Uterus (tissue), 4 donors: ENCODE measurements at places on chromosomes 12 and 14.
A peak's percentile ranks its signal among the peaks of the same experiment; 100 is the strongest.

DNA sequence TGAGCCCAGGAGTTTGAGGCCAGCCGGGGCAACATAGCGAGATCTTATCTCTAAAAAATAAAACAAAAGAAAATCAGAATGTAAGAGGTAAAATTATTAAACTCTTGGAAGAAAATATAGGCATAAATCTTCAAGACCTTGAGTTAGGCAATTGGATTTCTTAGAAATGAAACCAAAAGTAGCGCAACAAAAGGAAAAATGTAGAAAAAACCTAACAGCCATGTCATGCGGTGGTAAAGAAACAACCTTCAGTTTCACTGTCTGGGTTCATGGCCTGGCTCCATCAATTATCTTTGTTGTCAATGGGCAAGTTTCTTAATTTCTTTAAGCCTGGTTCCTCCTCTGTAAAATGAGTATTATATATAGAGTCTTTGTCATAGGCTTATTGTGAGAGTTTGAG lies 5.6 kb upstream of the GCH1 start:
- no peak for DNase-seq

- DNase-seq = peak; percentile 80
These were observed at the start of gene TMEM120B for GRCh38 chr12:121712461-121713256. TSS of gene TMEM120B (plus strand) at chr12:121712752. CDS start at chr12:121712896, 144 bp downstream.

DNA sequence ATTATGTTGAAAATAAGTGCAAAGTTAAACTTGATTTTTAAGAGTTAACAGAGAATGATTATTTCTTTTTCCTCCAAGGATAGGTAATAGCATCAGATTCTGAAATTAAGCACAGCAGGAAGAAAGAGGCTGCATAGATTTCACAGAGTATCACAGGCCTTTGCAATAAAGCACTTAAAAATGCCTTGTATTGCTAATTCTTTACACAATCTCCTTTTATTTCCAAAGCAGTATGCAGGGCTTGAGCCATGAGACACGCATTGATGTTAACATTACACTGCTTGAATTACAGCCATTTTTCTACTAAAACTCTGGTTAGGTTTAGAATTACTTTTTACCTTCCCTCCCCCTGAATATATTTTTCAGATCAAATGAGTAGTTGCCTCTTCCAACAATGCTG lies 398.3 kb downstream of the BCAT1 start:
- DNase-seq = no peak

DNA sequence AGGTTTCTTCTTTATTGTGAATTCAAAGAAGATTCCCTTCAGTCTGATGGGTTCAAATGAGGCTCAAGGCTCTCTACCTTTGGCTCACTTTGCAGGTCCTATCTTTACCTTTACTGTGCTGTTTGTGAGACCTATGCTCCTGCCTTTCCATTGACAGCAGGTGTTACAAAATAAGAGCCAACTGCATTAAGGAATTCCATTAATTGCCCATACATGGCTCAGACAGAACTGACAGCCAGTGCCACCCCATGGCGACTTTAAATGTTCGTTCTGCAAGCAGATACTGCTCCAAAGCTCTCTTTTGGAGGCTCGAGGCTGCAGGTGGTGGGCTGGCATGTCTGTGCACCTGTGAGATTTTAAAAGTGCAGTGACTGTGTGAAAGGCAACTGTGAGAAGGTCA lies 44.7 kb downstream of the RBM19 start:
- no peak for DNase-seq

- DNase-seq = no peak
These were observed 361.2 kb downstream of the SLC6A15 start for GRCh38 chr12:84551373-84551772.

DNA sequence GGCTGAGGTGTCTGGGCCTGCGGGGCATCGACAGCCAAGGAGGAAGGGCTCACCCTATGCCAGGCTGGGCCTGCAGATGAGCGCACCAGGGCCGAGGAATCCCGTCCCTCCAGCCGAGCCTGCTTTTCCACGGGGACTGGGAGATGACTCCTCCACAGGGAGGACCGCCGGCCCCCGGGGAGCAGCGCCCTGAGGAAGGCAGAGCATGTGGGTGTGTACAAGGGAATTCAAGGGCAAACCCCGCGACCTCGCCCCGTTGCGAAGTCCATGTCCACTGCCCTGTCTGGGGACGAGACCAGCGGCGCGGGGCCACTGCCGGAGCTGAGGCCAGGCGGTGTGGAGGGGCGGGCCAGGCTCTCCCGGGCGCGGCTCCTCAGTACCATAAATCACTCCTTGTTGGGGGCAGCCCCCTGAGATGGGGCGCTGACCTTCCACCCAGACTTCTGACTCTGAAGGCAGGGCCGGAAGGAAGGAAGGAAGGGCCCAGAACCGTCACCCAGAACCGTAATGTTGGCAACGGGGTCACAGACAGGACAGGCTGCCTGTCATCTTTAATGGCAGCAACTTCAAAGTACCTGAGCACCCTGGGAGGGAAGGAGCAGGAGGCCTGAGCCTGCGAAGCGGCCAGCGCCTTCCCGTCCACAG lies 52.5 kb downstream of the RNF34 start:
- peak; percentile 38 for DNase-seq

DNA sequence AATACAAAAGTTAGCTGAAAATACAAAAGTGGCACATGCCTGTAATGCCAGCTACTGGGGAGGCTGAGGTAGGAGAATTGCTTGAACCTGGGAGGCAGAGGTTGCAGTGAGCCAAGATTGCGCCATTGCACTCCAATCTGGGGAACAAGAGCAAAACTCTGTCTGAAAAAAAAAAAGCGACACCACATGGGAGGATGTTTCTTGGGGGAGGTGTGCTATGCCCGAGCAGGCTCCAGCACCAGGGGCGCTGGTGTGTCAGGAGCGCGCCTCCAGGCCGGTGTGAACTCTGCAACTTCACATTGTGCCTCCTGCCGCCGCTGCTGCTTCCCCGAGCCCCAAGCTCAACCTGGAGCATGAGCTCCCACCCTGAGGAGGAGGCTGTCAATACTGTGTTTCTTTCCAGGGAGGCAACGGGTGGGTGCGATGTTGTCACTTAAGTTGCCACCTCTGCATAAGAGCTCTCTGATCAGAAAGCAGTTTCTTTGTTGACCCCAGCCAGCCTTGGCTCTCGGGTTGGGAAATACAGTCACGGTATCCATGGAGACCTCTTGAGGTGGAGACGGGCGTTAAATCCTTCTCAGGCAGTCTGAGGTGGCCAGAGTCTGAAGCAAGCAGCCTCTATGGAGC lies 18.9 kb downstream of the DEGS2 start:
- no peak for DNase-seq

GRCh38 chr14:101934601-101935150 lies 29.7 kb upstream of the DYNC1H1 start:
- no peak for DNase-seq

DNA sequence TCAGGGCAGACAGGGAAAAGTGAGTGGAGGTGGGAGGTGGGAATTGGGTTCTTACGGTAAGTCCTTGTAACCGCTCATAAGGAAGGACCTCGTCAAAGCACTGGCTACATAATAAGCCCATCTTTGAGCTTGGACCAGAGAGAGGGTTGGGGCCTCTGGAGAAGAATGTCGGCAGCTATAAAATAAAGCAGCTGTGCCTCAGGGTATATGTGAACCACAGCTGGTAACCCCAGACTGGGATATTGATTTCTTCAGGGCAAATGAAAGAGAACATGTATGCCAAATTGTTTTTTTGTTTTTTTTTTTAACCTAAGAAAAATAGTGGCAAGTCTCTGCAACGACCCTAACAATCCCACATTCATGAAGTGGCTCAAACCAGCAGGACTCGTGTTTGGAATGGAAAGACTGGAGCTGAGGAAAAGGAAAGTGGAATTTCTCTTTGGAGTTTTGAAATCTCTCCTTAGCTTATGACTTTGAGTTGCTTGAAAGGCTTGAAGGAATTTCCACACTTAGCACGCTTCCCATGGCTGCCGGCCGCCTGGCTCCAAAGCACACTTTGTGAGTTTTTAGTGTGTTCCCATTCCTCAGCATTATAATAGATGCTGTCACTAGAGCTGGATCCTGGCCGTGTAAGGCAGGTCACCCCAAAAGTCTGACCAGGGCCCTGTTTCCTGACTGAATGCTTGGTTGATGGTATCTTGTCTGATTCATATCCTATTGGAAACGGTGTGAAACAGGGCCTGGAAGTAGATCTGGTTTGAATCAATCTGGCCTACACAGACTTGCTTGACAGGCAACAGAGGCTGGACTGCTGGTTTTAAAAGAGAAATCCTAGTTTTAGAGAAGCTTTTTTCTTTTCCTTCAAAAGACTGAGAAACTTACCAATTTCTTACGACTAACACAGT lies 244.7 kb downstream of the MSRB3 start:
- peak; percentile 27 for DNase-seq

GRCh38 chr14:104700747-104701217 lies 11.4 kb downstream of the INF2 start:
- no peak for DNase-seq

GRCh38 chr14:87002776-87003175 lies 990.2 kb downstream of the GALC start:
- DNase-seq = no peak

GRCh38 chr14:55975281-55975910 lies 142.8 kb upstream of the PELI2 start:
- DNase-seq = no peak

- DNase-seq = no peak
These were observed 8.2 kb upstream of the SSPN start for GRCh38 chr12:26187014-26187798.

DNA sequence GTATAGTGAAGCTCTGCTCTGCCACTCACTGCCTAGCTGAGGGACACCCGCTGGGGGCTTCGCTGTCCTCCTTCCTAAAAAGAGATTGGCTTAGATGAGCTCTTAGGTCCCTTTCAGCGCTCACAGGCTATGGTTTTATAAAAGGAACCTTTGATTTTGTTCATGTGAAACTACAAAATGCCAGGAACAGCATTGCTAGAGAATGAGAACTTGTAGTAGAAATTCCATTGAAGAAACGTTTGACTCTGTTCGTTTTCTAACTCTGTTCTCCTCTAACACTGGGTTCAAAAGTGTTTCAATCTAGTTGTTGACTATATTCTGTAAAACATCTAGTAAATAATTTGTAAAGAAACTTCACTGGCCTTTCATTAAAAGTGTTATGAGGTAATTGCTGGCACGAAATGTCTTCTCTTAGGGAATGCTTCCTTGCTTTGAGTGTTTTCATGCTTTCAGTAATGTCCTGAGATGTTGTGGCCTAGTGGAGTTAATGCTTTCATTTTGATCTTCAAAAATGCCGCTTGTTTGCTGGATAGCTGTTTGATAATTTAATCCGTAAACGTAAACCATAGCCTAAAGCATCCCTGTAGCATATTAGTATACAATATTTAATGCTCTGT lies 1.6 kb downstream of the MARK3 start:
- no peak for DNase-seq

GRCh38 chr14:91256661-91257060 lies 12.2 kb upstream of the GPR68 start:
- no peak for DNase-seq

DNA sequence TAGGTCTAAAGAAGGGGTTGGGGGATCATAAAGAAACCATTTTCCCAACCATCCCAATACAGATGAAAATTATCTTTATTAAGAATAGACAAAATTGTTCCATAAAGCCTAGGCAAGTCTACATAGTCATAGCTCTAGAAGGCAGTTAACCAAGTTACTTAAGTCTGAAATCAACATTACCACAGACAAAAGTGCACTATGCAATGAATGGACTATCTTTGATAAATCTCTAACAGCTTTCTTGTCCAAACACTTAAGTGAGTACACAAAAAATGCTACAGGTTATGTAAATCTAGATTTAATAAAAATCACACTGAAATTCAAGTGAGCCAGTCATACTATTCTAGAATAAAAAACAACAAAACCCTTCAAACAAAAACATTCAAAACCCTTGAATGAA lies 87.0 kb upstream of the GPHB5 start:
- DNase-seq = no peak

GRCh38 chr14:103848175-103849077 lies 1.1 kb upstream of the PPP1R13B start:
- DNase-seq = peak; percentile 41

DNA sequence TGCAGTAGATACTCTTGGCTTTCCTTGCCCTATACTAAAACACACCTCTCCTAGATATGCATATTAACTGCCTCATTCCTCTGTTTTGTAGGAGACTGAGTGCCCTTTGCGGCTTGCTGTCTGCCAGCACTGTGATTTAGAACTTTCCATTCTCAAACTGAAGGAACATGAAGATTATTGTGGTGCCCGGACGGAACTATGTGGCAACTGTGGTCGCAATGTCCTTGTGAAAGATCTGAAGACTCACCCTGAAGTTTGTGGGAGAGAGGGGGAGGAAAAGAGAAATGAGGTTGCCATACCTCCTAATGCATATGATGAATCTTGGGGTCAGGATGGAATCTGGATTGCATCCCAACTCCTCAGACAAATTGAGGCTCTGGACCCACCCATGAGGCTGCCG lies 15.4 kb downstream of the TRAFD1 start:
- no peak for DNase-seq

GRCh38 chr14:38255673-38256532 lies at the start of gene CLEC14A:
TSS of gene CLEC14A (minus strand) at chr14:38256093. CDS start at chr14:38256022, 71 bp downstream.
- DNase-seq = peak; percentile 74

- peak; percentile 31 for DNase-seq
These were observed 6.4 kb downstream of the SLC15A4 start for GRCh38 chr12:128817111-128818015.

GRCh38 chr14:105039458-105040205 lies 18.7 kb upstream of the CDCA4 start:
- no peak for DNase-seq

DNA sequence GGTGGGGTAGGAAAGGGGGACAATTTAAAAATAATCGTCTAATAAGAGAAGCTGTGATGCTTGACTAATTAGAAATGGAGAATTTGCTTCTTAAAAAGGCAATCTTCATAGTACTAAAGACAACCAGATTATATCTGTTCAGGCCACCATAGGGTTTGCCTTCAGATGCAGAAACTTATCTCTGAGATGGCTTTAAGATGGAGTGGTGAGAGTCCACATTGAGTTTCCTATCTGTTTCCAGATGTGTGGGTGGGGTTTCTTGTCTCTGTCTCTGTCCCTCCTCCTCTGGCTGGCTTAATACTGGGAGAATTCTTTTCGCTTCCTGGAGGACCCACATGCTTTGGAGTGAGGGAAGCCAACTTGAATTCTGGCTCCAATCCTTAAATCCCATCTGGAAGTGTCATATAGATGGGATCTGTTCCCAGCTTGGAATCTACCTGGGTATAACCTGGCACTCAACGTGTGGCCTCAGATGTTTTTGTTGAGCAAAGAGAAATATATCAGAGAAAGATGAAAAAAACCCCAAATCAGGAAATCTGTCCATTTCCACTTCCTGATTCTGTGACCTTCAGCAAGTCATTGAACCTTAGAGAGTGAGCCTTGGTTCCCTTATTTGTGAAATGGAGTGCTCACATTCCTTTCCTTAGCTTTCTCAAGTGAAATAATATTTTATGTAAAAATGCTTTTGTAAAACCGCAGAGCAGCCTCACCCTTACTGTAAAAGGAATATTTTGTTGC lies 66.4 kb downstream of the CHST11 start:
- no peak for DNase-seq

DNA sequence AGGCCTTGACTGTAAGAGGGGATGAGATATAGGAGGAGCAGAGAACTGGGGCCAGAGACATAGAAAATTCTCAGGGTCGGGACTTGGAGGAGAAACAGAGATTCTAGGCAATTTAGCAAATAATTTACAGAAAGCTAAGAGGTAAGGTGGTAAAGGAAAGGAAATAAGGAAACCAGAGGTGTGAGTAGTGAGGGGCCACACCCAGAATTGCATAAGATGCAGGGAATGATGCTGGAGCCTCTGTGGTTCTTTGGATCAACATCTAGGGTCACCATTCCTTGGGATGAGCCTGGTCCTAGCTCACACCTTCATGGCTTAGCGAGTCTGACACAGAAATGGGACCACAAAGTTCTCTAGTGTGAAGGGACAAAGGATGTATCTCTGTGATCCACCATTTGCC lies 949 bp upstream of the SDR9C7 start:
- no peak for DNase-seq

GRCh38 chr12:64691227-64691794 lies 67.9 kb downstream of the GNS start:
- no peak for DNase-seq
